ENCODE measurements at places on chromosomes 12 and 14.

DNA sequence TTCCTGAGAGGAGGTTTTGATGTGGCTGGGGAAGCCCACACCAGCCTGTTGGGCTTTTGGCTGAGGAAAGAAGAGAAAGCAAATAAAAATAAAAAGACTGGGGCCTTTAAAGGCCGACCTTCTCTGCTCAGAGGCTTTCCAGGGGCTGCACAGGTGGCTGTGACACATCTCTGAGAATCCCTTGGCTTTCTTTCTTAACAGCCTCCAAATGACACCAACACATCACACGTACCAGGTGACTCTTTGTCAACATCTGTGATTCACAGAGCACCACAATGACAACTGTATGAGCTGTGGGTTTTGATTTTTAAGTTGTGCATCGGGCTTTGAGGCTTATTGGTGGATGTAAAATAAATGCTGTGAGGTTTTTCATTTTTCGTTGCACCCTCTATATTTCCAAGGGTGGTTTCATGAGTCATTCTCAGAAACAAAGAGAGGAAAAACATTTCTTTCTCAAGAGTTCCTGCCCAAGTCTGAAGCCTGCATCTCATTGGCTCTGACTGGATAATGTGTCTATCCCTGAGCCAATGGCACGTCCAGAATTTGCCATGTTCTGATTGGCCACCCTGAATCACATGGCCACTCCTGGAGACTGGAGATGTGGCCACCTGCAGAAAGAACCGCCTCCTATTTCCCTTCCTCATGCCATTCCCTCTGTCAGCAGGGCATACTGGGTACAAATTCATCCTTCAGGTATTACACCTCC lies 349.0 kb downstream of the GLT1D1 start:
- DNase-seq = no peak

DNA sequence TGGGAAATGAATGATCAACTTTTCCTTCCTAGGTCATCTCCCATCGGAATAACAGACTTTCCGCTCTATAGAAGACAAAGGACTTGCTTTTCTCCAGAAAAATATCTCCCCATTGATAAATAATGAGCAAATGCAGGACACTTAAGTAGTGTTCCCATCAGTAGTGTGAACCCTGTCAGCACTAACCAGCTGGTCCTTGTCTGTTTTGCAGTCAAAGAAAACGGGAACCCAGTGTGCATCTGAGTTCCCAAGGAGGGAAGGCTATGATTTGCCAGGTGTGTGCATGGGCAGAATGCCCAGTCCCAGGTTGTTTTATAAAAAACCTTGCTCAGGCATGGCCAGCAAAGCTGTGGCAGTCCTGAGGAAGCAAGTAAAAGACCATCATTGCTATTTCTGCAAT lies 256.5 kb upstream of the HMGA2 start:
- no peak for DNase-seq

DNA sequence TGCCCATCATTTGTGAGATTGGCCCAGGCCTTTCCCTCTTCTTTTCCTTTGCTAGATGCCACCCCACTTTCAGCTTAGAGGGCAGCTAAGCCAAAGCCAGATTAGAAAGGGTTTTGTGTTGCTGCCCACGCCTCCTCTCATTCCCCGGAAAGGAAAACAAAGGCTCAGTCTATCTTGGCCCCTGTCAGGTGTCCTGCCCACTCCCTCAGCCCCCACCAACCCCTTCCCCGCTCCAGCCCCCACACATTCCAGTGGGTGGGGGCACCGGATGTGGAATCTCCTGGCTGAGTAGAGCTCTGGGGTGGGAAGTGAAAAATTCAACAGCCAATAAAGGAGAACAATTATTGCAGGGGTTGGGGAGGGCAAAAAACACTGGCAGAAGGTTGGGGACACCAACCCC lies 2.2 kb downstream of the BLOC1S1 start:
- no peak for DNase-seq

DNA sequence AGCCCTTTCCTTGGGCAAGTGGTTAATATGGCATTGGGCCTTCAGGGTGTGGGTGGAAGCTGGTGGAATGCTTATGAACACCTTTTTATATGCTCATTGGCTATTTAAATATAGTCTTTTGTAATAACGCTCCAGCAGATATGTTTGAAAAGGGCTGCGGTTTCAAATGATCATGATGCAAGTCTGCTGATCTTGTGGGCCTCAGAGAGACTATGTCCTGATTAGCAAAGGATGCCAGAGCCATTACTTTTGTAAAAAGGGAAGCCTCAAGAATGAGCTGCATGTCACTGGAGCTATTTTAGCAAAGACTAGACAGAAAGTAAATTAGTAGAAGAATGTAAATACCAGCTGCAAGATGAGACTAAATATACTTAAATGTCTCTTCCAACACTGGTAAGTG lies 200.5 kb downstream of the GXYLT1 start:
- DNase-seq = no peak

- DNase-seq = no peak
These were observed 10.3 kb upstream of the SERPINA3 start for GRCh38 chr14:94601884-94602391.

- no peak for DNase-seq
These were observed 126.3 kb downstream of the RALGAPA1 start for GRCh38 chr14:35682802-35683201.
